Activated CD8-positive, alpha-beta memory T cell treated with anti-CD3 and anti-CD28 coated beads for 1 hour (primary cell): ENCODE measurements at places on chromosomes 3 and 15.
A peak's percentile ranks its signal among the peaks of the same experiment; 100 is the strongest.

DNA sequence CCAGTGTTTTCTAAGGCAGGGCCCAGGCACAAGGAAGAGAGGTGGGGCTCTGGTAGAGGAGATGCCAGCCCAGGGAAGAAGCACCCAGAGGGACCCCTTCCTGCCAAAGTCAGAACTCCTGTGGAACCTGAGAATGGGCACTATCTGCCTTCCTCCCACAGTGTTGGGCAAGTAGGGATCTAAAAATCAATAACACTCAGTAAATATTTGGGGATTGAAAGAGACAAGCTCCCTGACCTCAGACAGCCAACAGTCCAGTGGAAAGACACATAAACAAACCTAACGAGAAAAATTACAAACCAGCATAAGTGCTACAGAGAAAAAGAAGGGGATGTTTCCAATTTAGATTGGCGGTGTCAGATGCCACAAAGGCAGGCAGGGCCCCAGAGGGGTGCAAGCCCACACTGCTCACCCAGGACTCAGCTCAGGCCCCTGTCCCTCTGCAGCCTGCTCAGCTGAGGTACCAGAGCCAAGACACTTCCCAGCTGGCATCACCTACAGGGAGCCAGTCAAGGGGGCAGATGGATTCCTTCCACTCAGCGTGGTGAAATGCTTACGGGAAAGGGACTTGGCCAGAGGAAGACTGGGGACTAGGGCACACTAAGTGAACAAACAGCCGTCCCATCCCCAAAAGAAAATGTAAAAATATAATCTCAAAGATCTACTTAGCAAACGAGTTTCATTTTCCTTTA is 15.9 kb downstream of the ADCY5 start:
- DNase-seq, result no peak

DNA sequence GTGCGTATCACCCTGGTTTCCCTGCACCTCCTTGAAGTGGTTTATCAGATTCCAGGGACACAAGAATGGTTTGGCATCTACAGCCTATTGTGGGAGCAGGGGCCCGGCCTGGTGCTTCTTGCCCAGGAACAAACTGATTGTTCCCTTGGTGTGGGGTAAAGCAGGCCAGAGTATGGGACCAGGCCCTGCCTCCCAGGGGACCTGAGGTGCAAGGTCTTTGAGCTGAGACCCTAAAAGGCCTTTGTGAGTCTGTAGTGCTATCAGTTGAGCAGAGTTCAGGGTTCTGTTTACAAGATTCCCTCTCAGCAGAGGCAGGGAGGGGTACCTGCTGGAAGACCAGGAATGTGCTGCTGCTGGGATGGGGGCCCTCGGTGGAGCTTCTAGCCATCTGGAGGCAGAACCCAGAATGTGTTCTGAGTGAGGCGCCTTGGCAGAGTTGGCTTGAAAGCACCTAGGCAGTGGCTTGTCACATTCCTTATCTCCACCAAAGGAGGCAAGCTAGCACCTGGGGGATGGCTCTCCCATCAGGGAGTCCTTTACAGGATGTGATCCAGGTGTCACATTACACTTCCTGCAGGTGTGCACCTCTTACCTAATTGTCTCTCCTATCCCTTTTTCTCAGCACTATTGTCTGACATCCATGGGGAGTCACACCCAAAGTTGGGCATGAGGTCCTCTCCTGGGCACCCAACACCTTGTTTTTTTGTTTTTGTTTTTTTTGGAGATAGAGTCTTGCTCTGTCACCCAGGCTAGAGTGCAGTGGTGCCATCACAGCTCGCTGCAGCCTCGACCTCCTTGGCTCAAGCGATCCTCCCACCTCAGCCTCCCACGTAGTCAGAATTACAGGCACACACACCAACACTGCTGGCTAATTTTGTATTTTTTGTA is 13.1 kb downstream of the FLNB start:
- DNase-seq, result no peak

DNA sequence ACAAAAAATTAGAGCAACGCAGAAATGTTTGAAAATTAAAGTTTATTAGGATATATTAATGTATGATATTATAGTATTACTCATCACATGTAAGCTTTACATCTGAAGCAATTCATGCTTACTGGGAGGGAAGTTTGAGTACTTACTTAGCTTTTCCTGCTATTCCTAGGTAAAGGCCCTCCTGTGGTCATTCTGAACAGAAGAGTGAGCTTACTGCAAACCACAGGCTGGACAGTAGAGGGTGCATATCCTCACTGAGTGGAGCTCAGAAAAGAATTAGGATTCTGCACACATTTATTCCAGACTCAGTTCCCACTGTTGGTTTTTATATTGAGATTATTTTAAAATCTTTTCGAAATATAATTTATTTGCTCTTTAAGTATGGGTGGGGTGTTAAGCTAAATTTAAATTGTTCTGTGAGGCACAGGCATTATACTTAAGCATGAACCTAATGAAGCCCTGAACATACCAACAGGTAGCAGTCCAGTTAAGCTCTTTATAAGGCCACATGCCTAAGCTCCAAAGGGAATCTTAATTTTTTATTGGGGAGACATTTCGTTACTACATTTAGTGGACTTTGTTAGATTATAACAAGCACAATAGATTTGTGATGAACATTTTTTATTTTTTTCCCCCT is 10.2 kb downstream of the MRPS22 start:
- DNase-seq, result no peak

DNA sequence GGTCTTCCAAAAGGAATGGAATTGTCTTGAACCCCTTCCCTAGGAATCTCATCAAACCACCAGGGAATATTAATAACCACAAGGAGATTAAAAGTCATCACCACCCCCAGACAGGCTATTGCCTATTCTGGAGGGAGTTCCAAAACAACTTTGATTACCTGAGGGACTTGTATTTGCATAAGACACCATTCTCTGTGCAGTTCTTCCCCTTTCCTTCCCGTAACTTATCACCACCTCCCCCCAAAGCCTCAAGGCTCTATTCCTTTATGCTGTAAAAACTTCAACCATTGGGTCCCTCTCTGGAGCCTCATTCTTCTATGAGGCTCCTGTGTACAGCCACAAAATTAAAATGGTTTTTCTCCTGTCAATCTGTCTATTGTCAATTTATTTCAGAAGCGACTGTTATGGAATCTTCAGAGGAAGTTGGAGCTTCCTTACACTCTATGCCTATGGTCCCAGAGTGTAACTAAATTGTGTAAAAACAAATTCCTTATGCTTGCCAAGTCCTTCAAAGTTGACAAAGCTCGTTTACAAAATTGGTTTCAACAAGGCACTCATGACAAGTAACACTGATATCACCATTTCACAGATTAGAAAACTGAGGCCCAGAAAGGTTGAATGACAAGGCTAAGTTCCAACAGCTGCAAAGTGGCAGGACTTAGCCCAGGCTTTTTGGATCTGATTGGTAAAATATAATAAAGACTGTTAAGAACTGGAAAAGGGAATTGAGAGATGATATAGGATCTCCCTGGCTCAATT is 68.3 kb upstream of the HERC1 start:
- no peak for DNase-seq

GRCh38 chr3:22555753-22556435 is 647.2 kb upstream of the UBE2E2 start:
- no peak for DNase-seq

GRCh38 chr3:18786650-18787323 is 361.5 kb upstream of the KCNH8 start:
- DNase-seq, result no peak

GRCh38 chr3:86890741-86891396 is 100.1 kb downstream of the VGLL3 start:
- DNase-seq, result no peak

DNA sequence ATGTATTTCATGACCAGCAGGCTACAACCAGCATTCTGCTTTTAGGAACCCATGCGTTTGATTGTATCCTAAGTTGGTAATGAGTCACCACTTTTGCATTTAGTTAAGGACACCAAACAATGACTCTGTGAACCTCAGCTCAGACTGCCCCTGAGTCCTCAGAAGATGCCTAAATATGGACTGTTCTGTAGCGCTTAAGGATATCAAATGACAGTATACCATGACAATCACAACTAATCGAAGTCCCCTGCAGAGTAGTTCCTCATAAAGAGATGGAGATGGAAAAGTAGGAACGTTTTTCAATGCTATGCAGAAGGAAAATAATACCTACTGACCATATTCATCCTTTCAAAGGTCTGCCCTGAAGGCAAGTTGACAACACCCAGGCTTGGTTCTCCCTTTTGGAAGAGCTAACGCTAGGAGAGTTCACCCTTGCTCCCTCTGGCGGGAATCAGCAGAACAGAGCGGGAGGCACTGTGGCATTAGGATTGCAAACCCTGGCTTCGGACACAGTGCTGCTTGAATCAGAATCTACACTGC is 508.6 kb downstream of the FHIT start:
- no peak for DNase-seq

DNA sequence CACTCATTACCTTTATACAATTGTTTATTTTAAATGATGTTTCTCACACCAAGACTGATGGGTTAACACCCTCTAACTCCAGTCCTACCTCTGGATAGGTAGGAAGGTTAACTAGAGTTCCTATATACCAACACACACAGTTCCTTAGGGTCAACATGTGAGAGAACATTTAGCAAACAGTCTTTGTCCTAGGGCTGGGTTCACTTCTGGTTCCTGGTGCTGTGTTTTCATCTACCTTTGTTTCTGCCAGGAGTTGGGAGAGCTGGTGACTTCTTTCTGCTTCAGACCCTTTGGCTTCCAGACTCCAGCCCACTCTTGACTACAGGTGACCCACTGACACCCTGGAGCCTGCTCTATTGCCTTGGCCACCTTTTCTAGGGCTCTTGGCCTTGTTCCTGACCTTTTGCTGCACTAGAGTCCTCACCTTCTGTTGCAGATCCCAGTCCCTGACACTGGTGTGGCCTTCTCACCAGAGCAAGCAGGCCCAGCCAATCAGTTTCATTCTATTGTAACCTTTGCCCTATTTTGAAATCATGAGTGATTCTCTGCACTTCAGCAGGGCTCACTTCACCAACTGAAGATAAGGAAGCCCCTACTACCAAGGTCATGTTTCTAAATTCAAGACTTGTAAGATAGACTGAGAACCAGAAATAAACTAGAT is 50.0 kb upstream of the SECISBP2L start:
- DNase-seq, result no peak

- no peak for DNase-seq
Observed at GRCh38 chr3:43689166-43689565, 1.6 kb upstream of the ABHD5 start.

DNA sequence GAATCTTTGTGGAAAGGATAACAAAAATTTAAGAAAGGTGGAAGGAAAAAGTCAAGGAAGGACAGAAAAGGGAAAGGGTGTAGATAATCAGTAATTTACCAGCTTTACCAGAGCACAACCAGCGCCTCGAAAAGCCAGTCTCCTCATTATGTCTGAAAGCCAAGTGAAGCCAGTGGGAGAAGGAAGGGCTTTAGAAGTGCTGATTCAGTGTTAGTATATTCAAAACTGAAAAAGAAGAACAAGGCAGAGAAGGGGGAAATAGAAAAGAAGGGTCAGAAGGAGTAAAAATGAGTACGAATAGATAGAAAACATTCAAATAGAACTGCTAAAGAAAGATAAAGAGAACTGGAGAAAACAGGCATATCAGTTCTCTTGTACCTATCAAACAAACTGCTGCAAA is 4.1 kb downstream of the PBRM1 start:
- DNase-seq, result no peak

- DNase-seq, result no peak
Observed at GRCh38 chr3:128492671-128493569, at the start of gene GATA2. Gene GATA2 (minus strand): TSS chr3:128493201. CDS start chr3:128487031, 6,170 bp downstream.

- no peak for DNase-seq
Observed at GRCh38 chr15:40825661-40826422, 2.7 kb downstream of the PPP1R14D start.

DNA sequence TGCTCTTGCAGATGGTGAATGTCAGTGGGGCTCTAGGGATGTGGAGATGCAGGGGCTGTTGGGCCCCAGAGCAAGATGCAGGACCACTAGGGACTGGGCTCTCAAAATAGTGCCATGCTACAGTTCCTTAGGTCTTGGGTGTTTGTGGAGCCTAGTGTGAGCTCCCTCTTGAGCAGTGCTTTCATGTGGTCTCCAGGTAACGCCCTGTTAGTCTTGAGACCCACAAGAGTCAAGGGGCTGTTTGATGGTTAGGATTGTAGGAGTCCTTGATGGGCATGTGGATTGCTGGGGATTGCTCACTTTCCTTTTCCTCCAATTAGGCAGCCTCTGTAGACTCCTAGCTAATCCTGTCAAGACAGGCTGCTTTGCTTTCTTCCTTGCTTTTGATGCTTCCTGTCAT is 56.0 kb downstream of the CCDC66 start:
- no peak for DNase-seq

GRCh38 chr3:141498598-141499223 is 11.9 kb downstream of the RASA2 start:
- peak; percentile 70 for DNase-seq

DNA sequence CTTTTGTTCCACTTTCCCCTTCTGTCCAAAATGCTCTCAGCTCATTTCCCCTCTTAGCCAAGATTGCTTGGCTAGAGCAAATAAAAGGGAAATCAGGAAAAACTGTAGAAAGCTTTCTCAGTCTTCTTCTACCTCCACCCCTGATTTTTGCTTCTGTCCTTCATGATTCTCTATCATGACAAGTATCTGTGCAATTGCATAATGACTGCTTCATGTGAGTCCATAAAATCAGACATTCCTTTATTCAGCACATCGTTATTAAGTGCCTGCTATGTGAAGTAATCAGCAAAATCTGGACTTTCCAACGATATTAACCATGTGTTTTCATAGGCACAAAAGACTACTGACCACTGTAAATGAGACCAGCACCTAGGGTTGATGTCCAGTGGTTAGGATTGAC is 321.5 kb upstream of the CBLB start:
- DNase-seq, result no peak

GRCh38 chr15:31070867-31071266 is 30.7 kb downstream of the TRPM1 start:
- DNase-seq, result no peak

- DNase-seq, result no peak
Observed at GRCh38 chr3:196486263-196486662, 17.3 kb downstream of the RNF168 start.
